Ovary (tissue), 10 donors: ENCODE measurements at places on chromosomes 16 and 17. TPM values are rescaled to one million over a fixed set of nuclear protein-coding genes. Genes with fewer than 3 reads are reported as not detected.

- no peak for DNase-seq
Measured at GRCh38 chr17:27783440-27784350, 16.6 kb downstream of the NOS2 start.

- no peak for DNase-seq
Measured at GRCh38 chr16:78489072-78489471, 389.6 kb downstream of the WWOX start.

GRCh38 chr16:80164966-80165550 is 375.7 kb upstream of the DYNLRB2 start:
- DNase-seq = no peak

DNA sequence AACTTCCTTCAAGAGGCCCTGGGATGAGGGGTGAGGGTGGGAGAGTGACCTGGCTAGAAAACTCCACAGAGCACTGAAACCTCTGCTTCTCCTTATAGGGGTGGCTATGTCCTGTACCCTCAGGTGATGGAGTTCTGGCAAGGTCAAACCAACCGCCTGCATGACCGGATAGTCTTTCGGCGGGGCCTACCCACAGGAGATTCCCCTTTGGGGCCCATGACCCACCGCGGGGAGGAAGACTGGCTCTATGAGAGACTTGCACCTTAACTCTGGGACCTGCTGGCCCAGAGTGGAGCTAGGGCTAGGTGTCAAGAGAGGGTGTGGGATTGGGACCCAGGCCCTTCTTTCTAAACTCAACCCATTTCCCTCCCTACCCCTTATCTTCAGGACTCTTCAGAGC is 5.1 kb downstream of the PNPO start:
- no peak for DNase-seq

- DNase-seq = no peak
Measured at GRCh38 chr17:48143629-48144028, 36.1 kb downstream of the SNX11 start.

DNA sequence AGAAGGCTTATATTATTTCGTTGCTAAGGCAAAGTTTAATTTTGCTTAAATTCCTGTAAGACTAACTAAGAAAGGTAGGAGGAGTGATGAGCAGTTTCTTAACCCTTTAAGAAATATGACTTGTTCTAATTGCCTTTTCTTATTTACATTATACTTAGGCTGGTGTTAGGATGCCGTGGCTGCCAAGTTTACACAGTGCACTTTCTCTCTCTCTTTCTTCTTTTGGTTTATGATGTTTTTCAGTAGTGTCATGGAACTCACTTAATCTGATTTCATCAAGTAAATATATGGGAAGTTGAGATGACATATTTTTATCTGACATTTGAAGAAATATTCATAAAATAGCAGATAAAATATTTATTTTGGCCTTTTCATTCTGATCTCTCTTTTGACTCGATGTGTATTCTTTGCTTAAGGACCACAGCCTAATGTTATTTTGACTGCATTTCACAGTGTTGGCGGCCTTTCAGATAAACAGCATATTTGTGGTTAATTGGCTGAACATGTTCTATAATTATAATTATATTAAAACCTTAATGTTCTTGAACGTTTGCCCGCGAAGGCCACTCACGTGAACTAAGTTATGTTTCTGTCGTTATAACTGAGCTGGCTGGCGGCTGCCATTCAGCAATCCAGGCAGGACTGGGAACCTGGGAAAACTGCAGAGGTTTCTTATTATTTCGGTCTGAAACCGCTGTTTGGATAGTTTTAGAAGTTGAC is 191.6 kb downstream of the WWOX start:
- DNase-seq = peak; percentile 42

DNA sequence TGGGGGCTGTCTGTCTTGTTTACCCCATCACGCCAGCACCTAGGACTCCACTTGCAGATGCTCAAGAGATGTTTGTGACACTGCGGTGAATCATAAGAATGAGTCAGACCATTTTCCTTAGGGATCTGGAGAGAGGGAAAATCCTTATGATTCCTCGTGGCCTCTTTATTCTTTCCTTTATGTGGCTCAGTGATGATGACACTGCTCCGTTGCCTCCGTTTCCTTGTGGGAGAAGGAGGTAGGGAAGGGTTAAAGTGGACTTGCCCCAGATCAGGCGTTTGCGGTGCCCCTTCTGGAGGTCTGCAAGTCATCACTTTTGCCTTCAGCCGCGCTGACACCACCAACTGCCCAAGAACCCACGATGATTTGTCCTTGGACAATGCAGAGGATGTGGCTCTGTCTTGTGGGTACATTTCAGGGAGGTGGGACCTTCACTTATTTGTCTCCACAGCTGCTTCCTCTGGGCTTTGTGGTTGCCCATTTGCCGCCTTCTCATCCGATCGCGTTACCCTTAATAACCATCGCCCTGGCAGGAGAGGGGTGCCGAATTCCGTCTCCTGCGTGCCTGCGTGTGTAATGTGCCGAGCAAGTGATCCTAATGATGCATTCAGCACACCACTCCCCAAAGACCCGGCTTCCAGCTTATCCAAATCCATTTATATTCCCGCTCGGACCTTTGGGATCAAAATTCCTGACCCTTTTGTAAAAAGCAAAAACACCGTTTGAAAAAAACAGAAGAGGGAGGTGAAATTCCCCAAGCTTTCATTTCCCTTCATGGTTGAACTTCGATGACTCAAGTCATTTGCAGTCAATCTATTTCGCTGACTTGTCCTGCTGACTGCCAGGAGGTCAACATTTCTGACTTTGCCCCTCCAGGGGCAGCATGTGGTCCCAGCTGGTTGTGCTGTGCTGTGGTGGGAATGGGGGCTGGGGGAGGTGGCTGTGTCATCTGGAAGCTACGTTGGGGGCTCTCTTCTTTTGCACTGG is 87.2 kb upstream of the IRX3 start:
- no peak for DNase-seq

DNA sequence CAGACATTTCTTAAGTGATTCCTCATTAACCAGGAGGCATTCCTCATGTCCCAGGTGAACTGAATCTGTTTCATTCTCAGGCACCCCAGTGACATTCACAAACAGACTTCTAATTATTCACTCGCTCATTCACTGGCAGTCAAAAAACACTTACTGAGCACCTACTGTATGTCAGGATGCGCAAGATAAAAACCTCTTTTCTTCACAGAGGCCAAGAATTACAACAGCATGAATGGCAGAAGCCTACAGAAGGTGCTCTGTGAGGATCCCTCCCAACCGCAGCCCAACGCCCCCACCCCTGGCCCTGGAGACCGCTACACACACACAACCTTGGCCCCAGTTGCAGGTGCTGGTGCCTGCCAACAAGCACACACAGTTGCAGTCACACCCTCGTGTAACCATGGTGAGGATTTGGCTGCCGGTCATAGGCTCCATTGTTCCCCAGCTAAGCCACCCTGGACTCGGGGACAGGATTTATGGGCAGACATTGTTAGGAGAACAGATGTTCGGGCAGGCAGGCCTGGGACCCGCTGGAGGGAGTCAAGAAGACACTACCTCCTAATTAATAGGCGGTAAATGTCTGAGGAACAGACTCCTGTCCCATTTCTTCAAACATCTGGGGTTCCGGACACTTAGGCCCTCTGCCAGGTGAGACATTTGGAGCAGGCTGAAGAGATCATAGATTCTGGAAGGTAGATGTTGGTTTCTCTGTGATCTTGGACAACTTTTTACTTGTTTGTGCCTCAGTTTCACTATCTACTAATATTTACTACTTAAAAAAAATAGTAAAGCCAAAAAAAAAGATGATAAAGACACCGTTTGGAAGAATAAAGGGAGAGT is 43.2 kb downstream of the CUEDC1 start:
- peak; percentile 82 for DNase-seq

- no peak for DNase-seq
Measured at GRCh38 chr17:76267051-76267576, 2.0 kb downstream of the UBALD2 start.

GRCh38 chr17:19650826-19651225 is 2.3 kb downstream of the ALDH3A2 start:
- DNase-seq = no peak

DNA sequence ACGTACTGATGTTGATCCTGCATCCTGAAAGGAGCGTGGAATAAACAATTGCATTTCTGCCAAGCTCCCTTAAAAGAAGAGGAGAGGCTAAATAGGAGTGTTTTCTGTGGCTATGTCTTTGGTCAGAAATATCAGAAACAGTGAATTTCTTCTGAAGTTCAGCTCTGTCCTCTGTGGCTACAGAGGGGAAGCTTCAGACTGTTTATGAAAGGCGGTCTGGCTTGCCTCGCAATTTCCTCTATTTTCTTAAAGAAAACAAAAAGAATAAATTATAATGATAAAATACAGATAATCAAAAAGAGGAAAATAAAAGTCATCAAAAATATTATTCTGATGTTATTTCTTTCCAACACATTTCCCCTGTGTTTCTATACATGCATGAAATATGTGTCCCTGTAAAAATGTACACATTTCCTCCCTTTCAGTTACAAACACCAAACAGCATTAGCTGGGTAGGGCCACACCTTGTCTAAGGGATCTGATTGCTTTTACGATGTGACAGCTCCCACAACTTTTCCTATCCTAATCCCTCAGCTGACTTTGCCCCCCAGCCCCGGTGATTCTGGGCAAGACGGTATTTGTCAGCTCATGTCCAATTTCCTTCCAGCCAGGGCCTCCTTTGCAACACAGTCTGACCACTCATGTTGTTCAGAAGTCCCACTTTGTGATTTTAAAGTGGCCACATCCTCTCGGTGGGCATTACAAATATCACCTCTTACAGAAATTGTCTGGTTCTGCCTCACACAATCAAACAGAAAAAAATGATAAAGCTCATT is 439.0 kb downstream of the HS3ST3B1 start:
- no peak for DNase-seq

DNA sequence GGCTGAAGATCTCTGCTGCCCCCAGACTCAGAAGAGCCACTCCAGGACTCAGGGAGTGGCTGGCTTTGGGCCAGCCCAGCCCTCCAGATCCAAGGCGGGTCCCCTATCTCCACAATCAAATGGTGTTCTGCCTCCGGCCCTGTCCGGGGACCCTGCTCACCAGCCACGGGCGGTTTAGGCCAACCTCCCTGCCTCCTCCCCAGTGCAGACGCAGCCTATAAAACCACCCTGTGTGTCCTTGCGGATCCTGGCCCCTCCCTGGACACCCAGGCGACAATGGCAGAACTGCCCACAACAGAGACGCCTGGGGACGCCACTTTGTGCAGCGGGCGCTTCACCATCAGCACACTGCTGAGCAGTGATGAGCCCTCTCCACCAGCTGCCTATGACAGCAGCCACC is at the start of gene SLC12A3:
Gene SLC12A3, plus strand, starts transcription at position 248 of the 400 bp plus-strand sequence. Its CDS starts 29 bp downstream, at position 277.
- DNase-seq = no peak

DNA sequence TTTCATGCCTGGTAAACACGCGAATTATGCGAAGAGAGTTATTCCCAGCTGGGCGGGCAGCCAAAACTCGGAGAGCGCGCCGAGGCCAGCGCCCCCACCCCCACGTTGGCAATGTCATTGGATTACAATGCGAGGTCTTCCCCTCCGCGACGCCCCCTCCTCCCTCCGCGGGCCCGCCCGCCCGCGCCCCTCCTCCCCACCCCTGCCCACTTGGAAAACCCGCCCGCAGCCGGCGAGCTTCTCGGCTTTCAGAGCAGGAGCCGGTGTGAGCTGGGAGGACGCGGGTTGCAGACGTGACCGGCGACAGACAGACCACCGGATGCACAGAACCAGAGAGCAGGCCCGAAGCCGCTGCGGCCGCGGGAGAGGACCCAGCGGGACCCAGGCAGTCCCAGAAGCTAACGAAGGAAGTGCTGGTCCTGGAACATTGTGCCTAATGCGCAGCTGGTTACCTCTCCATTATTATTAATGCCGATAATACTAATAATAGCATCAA is 4.0 kb downstream of the NOG start:
- DNase-seq = no peak

Gene SLC35G6
- not detected for total RNA-seq

Gene SCN4A
- 0.61 TPM for total RNA-seq

Gene COG1
- total RNA-seq = 39.0 TPM
